ENCODE measurements at places on chromosomes 11 and 22.

GRCh38 chr11:17767914-17768313, 33.3 kb downstream of the KCNC1 start:
- DNase-seq, result no peak

- no peak for DNase-seq
These were observed 23.9 kb downstream of the PHLDB1 start for GRCh38 chr11:118631142-118631909.

- no peak for DNase-seq
These were observed 98.2 kb downstream of the INSC start for GRCh38 chr11:15212876-15213275.

GRCh38 chr11:16393340-16393739, 37.0 kb upstream of the SOX6 start:
- DNase-seq, result no peak

DNA sequence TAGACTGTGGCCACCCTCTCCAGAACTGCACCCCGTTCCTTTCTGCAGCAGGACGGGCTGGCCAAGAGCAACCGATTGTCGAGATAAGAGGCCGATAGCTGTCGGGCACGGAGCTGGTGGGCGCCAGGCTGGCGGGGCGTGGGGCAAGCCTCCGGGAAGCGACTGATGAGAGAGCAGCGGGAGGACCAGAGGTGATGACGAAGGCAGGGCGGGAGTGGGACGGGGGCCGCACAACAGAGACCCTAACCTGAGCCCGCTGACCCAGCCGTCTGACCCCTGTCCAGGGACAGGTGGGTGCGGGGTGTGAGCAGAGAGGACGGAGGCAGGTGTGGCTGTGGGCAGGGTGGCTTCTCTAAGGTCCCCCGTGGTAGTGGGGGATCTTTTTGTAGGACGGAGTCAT, 7.3 kb upstream of the BRSK2 start:
- no peak for DNase-seq

DNA sequence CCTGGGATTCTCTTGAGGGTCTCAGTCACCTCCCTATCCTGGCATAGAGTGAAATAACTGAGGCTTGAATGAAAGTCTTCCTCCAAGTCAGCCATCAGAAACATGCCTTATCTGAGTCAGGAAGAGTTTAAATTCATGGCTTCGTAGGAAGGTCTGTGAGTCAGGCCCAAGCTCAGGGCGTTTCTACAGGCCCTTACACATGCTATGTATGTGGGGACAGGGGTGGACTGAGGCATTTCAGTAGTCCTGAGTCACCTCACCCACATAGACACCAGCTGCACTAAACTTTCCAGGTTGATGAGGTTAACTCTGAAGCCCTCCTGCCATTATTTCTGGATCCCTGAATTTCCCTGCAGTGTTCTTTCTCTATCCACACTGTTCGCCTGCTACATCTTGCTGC, 134.6 kb upstream of the RCN1 start:
- no peak for DNase-seq

- DNase-seq, result no peak
These were observed 26.9 kb downstream of the SIK3 start for GRCh38 chr11:117071344-117071787.

DNA sequence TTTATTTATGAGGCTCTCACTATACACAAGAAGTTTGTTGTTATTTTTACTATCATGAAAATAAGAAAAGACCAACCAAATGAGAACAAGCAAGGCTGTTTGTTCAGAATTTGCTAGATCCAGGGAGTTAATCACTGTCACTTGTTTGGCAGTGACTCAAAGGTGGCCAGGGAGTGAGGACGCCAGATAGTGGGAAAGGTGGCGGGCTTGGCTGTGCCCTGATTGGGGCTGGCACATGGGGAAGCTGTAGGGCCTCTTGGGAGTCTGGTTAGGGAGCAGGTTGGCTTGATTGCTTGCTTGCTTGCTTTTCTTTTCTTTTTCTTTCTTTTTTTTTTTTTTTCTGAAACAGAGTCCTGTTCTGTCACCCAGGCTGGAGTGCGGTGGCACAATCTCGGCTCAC, 53.1 kb upstream of the SLC22A12 start:
- DNase-seq, result no peak

DNA sequence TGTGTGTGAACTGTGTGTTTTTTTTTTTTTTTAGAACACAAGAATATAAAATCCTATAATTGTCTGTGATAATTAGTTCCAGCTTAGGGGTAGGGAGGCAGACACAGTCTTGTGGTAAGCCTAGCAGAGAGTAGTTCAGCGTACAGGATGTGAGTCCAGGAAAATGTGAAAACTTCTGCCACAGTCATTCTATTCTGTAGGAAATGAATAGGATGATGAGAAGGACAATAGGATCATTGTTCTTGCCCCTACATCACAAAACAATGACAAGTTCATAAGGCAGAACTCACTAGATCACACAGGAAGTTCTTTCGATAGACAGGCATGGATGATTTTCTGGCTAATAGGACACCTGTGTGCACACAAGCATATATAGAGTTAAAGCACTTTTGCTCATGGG, 132.2 kb downstream of the NAV2 start:
- no peak for DNase-seq

GRCh38 chr11:1988667-1989317, 8.8 kb downstream of the H19 start:
- no peak for DNase-seq

GRCh38 chr22:32800158-32800882, 1.2 kb upstream of the TIMP3 start:
- DNase-seq, result no peak

DNA sequence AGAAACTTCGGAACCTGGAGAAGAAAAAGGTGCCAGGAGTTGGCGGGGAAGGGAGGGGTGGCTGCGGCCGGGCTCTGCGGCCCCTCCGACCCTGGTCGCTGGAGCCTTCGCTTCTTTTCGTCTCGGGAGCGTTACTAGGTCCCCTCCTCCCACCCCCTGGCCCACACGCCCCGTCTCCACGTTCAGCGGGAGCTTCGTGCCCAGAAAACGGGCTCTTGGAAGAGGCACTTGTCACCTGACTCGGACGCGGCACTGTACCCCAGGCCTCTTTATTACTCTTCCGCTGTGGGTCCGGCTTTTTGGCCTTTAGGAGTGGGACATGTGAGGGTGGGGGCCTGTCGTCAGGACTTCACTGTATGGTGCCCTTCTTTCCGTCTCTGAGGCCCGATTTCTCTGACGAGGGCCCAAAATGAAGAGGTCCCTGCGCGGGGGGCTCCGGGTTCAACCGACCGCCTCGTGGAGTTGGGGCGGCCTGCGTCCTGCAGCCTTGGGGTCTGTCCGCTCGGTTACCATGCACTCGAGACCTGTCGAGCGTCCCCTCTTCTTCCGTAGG, 1.2 kb downstream of the CAPRIN1 start:
- DNase-seq, result no peak

DNA sequence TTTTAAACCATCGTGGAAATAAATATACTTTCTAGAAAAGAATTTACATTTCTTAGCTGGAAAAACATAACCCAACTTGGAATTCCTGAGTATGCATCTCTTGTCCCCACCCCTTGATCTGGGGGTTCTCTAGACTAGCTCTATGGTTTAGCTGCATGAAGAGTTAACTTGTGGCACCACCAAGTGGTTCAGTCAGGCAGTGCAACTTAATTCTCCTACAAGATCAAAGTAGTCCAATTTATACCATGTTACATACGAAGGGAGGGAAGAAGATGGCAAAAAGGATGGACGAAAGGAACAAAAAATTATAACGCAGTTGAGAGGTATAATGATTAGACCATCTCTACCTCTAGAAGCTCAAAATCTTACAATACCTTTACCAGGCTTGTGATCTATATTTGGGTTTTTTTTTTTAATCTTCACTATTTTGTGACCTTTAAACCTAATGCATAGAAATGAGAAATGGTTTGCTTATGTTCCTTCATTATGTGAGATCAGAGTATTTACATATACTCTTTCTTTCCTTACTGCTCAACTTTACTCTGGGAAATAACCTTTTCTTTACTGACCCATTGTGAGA, 28.5 kb upstream of the ALKBH3 start:
- DNase-seq, result peak; percentile 39

- DNase-seq, result no peak
These were observed 892.4 kb downstream of the KCNA4 start for GRCh38 chr11:29124470-29124869.

GRCh38 chr22:45067731-45068130, 57.9 kb upstream of the PHF21B start:
- no peak for DNase-seq

DNA sequence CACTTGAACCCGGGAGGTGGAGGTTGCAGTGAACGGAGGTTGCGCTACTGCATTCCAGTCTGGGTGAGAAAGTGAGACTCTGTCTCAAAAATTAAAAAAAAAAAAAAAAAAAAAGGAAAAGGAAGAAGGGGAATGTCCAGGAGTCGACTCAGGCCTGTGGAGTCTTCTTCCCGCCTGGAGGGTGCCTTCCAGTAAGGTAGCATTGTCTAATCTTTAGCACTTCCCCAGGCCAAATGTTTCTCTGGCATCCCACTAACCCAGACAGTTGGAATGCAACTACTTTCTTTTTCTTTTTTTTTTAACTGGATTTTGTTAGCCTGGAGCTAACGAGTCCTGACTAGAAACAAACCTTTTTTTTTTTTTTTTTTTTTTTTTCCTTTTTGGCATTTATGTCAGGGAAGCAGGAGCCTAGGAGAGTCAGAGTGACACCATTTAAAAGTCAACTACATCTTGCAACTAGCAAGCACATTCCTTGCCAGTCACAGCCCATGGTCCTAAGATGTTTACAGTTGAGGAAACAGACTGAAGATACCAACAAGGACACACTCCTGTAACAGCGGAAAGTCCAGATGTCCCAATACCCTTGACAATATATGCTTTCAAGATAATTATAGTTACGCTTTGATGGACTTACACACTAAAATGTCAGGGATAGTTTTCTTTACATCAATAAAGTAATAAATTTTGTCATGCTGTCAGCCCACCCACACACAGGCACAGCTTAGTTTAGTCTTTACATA, 10.6 kb downstream of the PLET1 start:
- DNase-seq, result no peak

GRCh38 chr11:133811850-133812685, 33.2 kb downstream of the SPATA19 start:
- DNase-seq, result no peak

DNA sequence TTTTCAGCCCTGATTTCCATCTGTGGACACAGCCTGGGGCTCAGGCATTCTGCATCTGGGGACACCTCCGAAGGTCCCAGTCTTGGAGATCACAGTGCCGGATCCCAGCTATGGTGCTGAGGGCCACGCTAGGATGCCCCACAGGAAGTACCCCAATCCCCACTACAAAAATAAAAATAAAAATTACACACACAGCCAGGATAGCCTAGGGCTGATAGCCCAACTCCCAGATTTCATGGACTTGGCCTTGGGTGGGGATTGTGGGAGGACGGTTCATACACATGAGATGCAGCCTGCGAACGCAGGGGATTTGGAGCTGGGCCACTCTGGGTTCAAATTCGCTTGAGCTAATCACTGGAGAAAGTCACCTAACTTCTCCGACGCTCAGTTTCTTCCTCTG, 237.7 kb downstream of the BUD13 start:
- DNase-seq, result no peak

DNA sequence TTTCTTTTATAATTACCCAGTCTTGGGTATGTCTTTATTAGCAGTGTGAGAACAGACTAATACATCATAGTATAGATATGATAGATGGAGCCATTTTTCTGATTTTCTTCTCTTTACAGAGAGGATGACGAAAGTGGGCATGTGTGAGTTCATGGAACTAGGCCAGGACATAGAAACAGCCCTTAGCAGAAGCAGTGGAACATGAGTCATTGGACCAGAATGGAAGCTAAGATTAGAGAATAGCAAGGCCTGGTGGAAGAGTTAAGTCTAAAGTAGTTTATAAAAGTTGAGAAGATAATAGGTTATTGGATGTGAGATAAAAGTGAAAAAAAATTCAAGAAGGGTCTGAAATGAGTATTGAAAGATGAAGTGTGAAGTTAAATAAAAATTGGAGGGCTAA, 97.0 kb upstream of the MPPED2 start:
- DNase-seq, result no peak

DNA sequence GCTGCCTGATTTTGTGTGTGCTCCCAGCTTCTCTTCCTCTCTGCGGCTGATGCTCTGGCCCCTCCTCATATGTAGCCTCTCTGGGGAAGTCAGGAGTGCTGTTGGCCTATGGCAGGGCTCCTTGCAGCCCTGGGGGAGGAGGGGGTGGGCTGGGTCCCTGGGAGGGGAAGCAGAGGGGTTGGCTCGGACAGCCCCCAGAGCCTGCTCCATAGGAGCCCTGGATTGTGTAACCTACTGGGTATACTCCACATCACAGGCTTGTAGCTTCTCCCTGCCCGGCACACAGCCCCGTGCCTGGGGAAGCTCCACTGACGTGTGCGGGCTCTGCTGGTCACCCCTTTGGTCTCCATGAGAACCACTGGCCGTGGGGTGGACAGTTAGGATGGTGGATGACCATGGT, 113.8 kb downstream of the ST3GAL4 start:
- DNase-seq, result no peak

GRCh38 chr22:39690881-39691605, 120.5 kb downstream of the CACNA1I start:
- DNase-seq, result no peak

- no peak for DNase-seq
These were observed 219.3 kb upstream of the TMEM45B start for GRCh38 chr11:129596351-129596750.

DNA sequence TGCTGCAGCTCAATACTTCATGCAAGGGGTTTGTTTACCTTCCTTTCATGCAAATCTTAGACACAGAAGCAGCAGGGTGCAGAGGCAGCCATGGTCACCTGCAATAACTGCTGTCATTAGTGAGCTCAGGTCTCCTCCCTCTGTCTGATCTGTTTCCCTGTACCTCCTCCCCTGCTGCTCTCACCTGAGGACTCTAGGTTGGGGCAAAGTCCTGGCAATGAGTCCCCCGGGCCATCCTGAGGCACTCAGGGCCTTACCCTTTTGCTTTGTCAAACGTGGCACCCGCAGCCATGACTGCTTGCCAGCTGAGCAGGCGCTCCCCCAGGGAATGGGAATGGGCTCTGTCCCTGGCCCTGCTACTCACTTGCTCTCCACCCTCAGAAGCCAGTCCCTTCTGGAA, 3.9 kb downstream of the LRRC10B start:
- DNase-seq, result no peak

- no peak for DNase-seq
These were observed 1.1 kb downstream of the SRSF8 start for GRCh38 chr11:95067841-95068219.

DNA sequence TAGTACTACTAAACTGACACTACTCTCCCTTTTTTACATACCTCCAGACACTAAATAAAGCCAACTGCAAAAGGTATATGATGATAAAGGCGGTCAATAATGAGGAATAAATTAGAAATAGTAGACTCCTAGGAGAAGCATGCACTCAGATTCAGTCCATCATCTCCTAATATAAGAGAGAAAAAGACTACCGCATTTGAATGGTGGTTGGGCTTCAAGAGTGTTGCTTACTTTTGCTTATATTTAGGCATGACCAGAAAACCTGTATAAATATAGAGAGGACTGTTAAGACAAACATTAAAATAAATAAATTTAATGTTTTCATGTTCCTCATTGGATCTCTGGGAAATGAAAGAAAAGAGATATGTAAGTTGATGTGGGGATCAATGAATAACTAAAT, 1137.0 kb downstream of the FAM181B start:
- DNase-seq, result no peak

GRCh38 chr11:62707277-62707861, at the start of the genes BSCL2 and GNG3:
Gene BSCL2, minus strand, starts transcription at chr11:62707424. Its CDS starts 229 bp downstream, at chr11:62707195.
Gene GNG3, plus strand, starts transcription at chr11:62707676. Its CDS starts 620 bp downstream, at chr11:62708296.
- no peak for DNase-seq
